GM03348 (cell line): ENCODE measurements at places on chromosomes 3 and 15.
A peak's percentile ranks its signal among the peaks of the same experiment; 100 is the strongest.

DNA sequence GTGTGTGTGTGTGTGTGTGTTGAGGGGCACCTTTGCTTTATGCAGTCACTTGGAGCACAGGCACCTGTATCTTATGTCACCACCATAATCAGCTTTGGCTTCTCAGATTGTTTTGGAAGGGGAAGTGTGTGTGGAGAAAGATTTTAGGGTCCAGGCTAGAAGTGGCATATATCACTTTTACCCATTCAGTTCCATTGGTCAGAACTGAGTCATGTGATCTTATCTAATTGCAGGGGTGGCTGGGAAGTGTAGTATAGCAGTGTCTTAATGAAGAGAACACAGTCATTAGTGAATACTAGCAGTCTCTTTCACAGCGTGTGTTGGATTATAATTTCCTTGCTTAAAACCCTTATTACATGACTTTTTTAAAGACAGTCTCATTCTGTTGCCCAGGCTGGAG is 20.6 kb downstream of the NCK1 start:
- DNase-seq = no peak

- no peak for DNase-seq
Measured at GRCh38 chr15:90360746-90361145, 8.7 kb downstream of the ZNF774 start.

DNA sequence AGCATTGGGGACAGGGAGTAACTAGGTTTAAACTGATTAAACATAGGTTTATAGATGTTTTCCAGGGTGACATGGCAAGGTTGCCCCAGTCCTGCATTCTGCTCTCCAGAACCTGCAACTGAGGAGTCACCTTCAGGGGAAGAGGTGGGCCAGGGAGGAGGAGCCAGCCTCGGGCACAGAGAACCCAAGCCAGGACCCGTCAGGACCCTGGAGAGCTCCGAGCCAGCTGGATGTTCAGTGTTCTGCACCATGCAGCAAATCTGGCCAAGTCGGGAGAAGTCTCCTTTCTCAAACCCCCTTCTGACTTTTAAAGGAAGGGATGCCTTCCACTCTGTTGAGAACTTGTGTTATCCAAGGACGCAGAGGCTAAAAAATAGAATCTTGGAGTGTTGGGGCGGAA is 62.1 kb upstream of the SLC6A11 start:
- peak; percentile 56 for DNase-seq

GRCh38 chr15:62658498-62658897 is 384.0 kb upstream of the TPM1 start:
- DNase-seq = no peak

GRCh38 chr3:27349832-27350231 is 19.4 kb downstream of the NEK10 start:
- DNase-seq = no peak

GRCh38 chr15:69099941-69100340 is 60.5 kb upstream of the GLCE start:
- DNase-seq = no peak

DNA sequence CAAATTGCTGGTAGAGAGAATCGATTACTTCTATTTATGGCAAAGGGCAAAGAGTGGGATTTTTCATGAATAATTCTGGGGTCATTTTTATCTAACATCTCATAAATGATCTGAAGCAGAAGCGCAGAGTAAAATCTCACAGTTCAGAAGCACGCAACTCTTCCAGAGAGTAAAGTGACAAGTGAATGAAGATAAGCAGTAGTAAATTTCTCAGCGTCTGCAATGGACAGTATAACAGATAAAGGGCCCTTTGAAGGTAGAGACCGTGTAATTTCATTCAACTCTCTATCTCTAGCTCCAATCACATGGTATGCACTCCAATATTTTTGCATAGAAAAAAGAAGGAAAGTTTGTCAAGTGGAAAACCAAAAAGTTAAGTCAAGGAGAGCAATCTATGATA is 521.1 kb upstream of the NECTIN3 start:
- no peak for DNase-seq

DNA sequence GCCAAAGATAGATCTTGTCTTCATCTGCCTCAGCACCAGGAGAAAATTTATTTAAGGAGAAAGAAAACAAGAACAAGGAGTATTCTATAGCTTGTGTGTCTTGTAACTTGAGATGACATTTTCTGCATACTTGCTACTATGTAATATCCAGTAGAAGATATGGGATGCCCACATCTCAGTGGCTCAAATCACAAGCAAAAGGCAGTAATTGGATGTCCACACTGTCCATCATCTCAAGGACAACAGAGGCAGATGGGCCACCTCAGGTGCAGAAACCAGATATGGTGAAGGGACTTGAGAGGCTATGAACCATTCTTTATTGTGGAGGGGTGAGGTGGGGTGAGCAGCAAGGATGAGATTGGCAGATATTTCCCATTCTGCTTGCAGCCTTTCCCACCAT is 309.0 kb downstream of the GBE1 start:
- no peak for DNase-seq

DNA sequence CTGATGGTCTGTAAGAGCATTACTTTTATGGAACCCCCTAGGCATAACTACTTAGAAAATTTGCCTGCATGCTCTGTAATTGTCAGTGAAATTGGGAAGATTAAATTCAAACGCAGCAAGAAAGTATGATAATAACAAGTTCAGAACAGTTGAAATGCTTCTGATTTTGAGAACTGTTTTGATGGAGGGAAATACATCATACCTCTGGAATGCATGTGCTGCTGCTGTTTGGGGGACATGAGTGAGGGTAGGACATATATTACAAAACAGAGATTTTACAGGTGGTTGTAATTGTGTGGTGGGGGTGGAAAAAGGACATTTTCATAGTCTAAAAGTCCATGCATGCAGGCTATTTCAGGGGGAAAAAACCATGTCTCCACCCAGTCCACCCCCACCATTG is 135.0 kb upstream of the DPH6 start:
- no peak for DNase-seq

DNA sequence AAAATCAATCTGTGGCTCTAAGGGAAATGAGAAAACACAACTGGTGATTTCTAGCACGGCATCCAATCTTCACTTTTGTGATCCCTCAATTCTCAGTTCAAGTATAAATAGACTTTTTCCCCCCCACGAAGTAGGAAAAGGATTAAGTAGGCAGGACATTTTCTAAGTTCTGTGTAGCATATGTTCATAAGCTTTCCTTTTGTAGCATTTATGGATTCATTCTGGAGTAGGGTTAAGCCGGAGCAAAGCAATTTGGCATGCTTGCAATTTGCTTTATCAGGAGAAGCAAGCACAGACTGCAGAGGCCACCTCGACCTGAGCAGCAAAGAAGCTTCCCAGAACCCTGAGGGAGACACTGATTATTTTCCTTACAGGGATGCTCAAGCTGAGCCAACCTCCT is 66.3 kb downstream of the FHIT start:
- DNase-seq = no peak

DNA sequence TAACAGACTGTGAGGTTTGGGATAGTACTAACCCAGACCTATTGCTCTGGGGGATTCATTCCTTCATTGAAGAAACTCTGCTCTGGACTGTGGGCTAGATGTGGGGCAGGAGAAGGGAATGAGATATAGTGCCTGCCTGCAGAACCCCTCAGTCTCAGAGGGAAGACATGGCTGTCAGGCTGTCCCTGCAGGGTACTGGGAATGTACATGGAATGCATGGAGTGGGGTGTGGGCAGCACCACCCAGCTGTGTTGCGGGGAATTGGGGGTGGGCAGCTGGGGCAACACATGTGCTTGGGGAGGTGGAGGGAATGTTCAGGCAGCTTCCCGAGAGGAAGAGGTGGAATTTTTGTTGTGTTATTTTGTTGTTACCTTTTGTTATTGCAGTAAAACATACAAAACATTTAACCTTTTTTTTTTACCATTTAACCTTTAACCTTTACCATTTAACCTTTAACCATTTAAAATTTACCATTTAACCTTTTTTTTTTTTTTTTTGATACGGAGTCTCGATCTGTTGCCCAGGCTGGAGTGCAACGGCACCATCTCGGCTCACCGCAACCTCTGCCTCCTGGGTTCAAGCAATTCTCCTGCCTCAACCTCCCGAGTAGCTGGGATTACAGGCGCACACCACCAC is 7.3 kb downstream of the PAQR5 start:
- DNase-seq = peak; percentile 39
